ENCODE measurements at places on chromosomes 7 and 10. TPM values are rescaled to one million over a fixed set of nuclear protein-coding genes. Genes with fewer than 3 reads are reported as not detected.

- H3K36me3 ChIP-seq = no peaks in the 10 kb centered on the region
- peaks cover 70% of the 10 kb centered on the region for H3K4me1 ChIP-seq
- H3K4me3 ChIP-seq = no peak overlapping the region
- H3K27ac ChIP-seq = peak overlapping the region; percentile 42
- H3K27me3 ChIP-seq = no peaks in the 10 kb centered on the region
- DNase-seq = no peak
Observed at GRCh38 chr7:134712196-134712595, 65.5 kb downstream of the BPGM start.

The C7orf57 gene
- not detected for total RNA-seq

The INMT gene
- total RNA-seq = 70.1 TPM

DNA sequence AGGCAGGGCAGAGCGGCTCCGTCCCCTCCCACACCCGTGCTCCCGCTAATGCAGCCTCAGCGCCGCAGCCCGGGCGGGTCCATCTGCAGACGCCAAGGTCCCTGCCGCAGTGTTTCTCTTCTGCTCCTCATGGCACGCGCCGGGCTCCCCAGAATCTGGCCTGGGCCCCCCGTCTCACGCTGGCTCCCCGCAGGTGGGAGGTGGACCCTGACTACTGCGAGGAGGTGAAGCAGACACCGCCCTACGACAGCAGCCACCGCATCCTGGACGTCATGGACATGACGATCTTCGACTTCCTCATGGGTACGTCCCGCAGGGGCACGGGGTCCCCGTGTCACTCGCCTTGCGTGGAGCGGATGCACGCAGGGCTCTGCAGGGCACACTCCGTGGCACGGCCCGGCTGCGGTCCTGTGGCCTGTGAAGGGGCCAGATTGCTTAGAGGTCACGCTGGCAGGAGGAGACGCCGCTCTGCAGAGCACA, 33.5 kb upstream of the FOXL3 start:
- H3K4me3 ChIP-seq = no peak overlapping the region
- no peaks in the 10 kb centered on the region for H3K27me3 ChIP-seq
- H3K27ac ChIP-seq = no peak overlapping the region
- peak; percentile 91 for DNase-seq
- H3K4me1 ChIP-seq = no peaks in the 10 kb centered on the region

The TMEM236 gene
- total RNA-seq = 0.07 TPM

GRCh38 chr10:85548034-85548433, 818.6 kb downstream of the GRID1 start:
- H3K27me3 ChIP-seq = peaks cover 5% of the 10 kb centered on the region
- no peak overlapping the region for H3K27ac ChIP-seq
- peaks cover 3% of the 10 kb centered on the region for H3K4me1 ChIP-seq

The PLAU gene
- 54.2 TPM for total RNA-seq

DNA sequence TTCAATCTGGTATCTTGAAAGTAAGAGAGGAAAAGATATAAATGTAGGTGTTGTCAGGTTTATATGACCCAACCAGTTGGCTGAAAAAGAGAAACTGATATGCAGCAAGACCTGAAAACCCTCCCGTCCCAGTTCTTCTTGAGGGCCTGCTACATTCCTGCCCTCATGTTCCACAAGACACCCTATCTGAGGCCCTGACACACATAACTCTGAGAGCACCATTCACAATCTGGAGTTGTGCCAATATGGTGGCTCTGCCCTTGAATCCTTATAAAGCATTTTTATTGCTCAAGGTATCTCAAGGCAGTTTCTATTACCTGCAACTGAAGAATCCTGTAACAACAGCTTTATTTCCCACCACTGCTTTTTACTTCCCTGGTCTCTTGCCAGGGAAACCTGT, 17.0 kb downstream of the XPNPEP1 start:
- H3K27ac ChIP-seq = no peak overlapping the region
- no peak for DNase-seq

DNA sequence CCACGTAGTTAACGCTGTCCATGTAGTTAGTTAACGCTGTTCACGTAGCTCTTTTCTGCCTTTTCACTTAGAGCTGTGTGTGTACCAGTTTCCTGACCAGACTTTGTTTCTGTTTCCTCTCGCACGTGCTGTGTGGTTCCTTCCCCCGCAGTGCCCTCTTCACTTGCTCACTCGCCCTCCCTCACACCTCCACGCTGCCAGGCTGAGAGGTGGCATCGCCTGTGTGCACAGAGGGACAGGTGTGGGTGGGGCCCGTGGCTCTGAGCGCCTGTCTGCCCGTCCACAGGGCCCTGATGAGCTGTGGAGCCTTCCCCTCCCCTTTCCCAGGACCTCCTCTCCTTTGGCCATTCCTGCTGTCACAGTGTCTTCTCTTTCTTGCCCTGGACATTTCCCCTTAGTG, 30.6 kb downstream of the WDR37 start:
- H3K4me3 ChIP-seq = no peak overlapping the region
- no peak overlapping the region for H3K27ac ChIP-seq
- no peaks in the 10 kb centered on the region for H3K27me3 ChIP-seq
- peaks cover 45% of the 10 kb centered on the region for H3K36me3 ChIP-seq
- DNase-seq = no peak

The SLC29A3 gene
- 2.4 TPM for total RNA-seq

The CPED1 gene
- 4.0 TPM for total RNA-seq

DNA sequence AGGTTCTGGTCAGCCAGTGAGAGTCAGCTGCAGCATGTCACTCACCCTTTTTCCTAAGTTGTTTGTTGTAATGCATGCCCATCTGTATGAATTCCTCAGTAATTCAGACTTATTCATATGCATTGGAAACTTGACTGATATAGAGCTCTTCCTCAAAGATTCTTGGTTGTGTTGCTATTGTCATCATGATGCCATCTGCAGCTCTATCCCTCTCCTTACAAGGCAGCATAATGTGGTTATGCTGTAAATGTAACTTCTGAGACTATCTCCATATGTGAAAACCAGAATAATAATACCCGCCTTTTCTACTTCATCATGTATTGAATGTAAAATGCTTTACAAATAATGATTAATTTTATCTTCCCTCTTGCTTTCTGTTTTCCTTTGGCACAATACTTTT, 252.6 kb upstream of the MTPN start:
- H3K27ac ChIP-seq = no peak overlapping the region
- no peak for DNase-seq
- H3K27me3 ChIP-seq = peaks cover 8% of the 10 kb centered on the region
- H3K4me3 ChIP-seq = no peak overlapping the region

The LRRD1 gene
- total RNA-seq = not detected

GRCh38 chr7:12327922-12328321, 75.7 kb downstream of the VWDE start:
- no peak for DNase-seq
- H3K4me3 ChIP-seq = no peak overlapping the region
- H3K27me3 ChIP-seq = peaks cover 33% of the 10 kb centered on the region
- no peaks in the 10 kb centered on the region for H3K36me3 ChIP-seq
- no peak overlapping the region for H3K27ac ChIP-seq

DNA sequence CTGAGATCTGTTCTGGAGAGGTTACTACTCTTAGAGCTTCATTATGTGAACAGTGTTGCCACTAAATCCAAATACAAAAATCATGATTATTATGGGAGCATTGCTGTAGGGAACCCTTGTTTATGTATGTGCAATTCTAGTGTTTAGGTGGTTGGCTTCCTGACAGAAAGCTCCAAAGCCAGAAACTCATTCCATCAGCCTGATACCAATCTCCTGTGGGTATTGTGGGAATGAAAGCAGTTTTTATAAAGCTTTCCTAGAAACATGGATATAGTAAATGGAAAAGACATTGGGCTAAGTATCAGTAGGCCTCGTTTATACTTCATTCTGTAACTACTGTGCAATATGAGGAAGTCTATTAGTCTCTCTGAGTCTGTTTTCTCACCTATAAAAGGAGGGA, 6.4 kb downstream of the SDK1 start:
- no peak overlapping the region for H3K4me3 ChIP-seq
- DNase-seq = no peak
- no peaks in the 10 kb centered on the region for H3K27me3 ChIP-seq
- H3K4me1 ChIP-seq = peaks cover 23% of the 10 kb centered on the region
- no peaks in the 10 kb centered on the region for H3K36me3 ChIP-seq
- H3K27ac ChIP-seq = no peak overlapping the region

- no peak overlapping the region for H3K4me3 ChIP-seq
- H3K4me1 ChIP-seq = peaks cover 38% of the 10 kb centered on the region
- no peak overlapping the region for H3K27ac ChIP-seq
Observed at GRCh38 chr7:151682831-151683614, 163.3 kb upstream of the RHEB start.

DNA sequence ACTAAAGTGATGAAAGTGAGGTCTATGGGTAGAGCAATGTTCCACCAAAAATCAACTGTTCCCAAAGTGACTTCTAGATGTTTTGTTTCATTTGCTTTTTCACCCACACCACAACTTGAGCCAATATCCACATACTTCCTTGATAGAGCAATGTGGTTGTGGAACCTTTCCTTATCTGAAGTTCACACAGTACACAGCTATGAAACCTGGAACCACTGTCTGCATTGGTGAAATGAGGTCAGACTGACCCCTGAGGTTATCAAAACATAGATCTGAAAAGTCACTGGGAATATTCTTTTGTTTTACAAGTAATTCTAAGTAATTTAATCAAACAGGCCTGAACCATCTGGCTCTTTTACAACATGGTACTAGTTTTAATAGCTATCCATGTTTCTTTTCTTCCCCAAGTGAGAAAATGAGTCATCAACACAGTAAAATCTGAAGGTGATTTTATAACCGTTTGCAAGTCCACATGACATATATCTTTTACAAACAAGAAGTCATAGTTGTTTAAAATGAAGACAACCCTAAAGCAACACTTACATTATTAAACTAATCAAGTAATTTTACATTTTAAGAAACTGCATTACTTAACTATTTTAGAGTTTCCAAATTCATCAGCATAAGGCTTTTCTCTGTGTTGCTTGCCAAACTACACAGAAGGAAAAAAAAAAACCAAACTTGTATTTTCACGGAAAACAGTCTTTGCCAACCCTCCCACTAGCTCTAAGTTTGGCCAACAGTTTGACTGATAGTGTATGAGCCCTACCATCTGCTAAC, 80.3 kb downstream of the LRRC17 start:
- DNase-seq = no peak
- H3K4me3 ChIP-seq = no peak overlapping the region
- peaks cover 3% of the 10 kb centered on the region for H3K4me1 ChIP-seq
- H3K27me3 ChIP-seq = no peaks in the 10 kb centered on the region

DNA sequence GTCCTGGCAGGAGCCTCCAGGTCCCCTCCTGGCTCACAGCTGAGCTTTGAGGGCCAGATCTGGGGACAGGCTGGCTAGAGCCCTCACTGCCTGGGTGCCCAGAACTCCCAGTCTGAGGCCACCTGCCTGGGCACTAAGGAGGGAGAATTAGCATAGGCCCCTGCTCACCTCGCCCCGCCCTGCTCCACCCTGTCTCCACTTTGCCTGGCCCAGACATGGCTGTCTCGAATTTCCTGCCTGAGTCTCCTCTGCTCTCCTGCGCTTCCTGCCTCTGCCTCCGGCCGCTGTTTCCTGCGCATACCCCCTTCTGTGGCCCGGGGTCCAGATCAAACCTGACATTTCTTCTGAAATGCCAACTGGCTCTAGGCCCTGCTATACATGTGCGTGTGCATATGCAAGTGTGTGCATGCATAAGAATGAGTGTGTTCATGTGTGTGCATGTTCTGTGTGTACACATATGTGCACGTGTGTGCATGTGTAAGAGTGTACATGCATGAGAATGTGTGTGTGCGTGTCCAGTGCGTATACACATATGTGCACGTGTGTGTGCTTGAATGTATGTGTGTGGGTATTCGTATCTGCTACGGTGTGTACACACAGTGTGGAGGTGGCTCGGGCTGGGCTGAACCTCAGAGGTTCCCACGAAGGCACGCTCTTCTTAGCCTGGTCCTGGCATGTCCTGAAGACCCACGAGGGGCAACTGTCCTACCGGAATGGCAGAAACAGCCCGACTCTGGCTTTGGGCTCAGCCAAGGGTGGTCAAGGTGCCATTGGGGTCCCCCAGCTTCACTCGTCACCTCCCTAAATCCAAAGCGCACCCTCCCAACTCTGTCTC, 64.9 kb downstream of the MYL10 start:
- peaks cover 4% of the 10 kb centered on the region for H3K4me1 ChIP-seq
- H3K27ac ChIP-seq = no peak overlapping the region
- no peak for DNase-seq
- peaks cover 5% of the 10 kb centered on the region for H3K36me3 ChIP-seq

DNA sequence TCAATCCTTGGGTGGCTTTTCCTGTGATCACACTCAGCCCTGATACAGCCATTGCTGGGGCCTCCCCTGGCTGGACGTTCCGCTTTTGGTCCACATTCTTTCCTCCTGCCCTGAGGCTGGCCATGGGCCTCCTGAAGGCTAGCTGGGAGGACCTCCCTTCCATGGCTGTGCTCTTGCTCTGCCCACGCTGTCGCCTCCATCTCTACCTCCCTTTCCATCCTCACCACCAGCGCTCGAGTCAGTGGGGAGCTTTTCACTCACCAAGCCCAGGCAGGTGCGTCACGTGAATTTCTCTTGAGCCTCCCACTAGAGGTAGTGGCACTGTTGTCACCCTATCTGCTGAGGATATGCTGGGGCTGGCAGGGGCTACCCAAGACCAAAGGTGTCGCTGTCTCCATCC, 85.9 kb downstream of the BMS1 start:
- H3K36me3 ChIP-seq = no peaks in the 10 kb centered on the region
- H3K27me3 ChIP-seq = peaks cover 18% of the 10 kb centered on the region
- H3K4me1 ChIP-seq = peaks cover 3% of the 10 kb centered on the region

- no peaks in the 10 kb centered on the region for H3K27me3 ChIP-seq
- DNase-seq = no peak
- peak overlapping the region; percentile 61 for H3K4me3 ChIP-seq
- H3K36me3 ChIP-seq = peaks cover 2% of the 10 kb centered on the region
- no peak overlapping the region for H3K27ac ChIP-seq
Observed at GRCh38 chr7:2312267-2312929, 1.8 kb downstream of the SNX8 start.

The HOXA5 gene
- not detected for total RNA-seq

DNA sequence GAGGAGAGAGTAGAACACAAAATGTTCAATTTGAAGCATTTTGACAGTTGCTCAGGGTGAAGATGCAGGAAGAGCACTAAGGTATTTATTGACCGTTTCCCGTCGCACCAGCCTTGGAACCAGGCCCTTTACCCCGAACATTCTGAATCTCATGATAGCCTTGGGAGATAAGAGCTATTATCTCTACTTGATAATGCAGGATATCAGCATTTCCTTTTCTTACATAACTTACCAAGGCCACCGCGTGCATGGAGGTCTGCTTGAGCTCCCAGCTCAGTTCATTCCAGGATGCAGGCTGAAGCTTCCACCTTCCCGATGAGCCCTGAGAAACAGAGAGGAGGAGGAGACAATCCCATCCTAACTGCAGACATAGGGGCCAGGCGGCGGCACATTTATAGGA, 324.2 kb upstream of the COBL start:
- H3K27me3 ChIP-seq = no peaks in the 10 kb centered on the region
- no peaks in the 10 kb centered on the region for H3K4me1 ChIP-seq
- DNase-seq = no peak
- H3K27ac ChIP-seq = no peak overlapping the region
